Stimulated activated CD4-positive, alpha-beta T cell treated with anti-CD3 and anti-CD28 coated beads, Interleukin-1b, Interleukin-23, amount 100 ng/mL, for 1 hour (primary cell): ENCODE measurements at places on chromosomes 6 and 20.

GRCh38 chr20:38143238-38143645 lies 21.8 kb downstream of the TGM2 start:
- no peak for DNase-seq

GRCh38 chr6:52086741-52087140 lies 672 bp downstream of the PKHD1 start:
- no peak for DNase-seq

DNA sequence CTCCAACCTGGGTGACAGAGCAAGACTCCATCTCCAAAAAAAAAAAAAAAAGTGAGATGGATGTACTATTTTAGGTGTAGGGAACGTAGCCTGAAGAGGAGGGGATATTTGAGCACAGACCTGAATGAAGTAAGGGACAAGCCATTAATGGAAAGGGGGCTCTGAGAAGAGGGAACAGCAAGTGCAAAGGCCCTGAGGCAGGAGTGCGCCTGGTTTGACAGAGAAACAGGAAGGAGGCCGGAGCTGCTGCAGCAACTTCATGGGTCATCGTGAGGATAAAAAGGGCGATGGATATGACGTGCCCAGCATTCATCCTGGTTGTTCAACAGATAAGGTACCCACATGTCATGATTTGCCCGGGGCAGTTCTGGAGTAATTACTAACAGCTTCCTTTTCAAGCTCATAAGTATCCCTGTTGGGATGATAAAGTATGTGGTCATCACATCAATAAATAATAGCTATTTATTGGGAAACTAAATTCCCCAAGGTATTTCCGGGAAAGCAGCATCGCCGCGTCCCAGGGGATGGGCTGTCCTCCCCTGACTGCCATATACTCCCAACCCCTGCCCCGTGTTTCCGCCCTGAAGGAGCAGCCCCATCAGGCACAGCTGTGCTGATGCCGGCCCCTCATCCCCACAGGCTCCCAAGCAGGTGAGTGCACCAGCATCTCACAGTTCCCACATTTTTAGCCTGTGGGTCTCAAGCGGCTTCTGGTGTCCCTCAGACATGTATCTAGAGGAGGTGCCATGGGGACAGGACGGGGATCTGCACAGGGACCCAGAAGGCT lies 43.4 kb downstream of the DLGAP4 start:
- no peak for DNase-seq

DNA sequence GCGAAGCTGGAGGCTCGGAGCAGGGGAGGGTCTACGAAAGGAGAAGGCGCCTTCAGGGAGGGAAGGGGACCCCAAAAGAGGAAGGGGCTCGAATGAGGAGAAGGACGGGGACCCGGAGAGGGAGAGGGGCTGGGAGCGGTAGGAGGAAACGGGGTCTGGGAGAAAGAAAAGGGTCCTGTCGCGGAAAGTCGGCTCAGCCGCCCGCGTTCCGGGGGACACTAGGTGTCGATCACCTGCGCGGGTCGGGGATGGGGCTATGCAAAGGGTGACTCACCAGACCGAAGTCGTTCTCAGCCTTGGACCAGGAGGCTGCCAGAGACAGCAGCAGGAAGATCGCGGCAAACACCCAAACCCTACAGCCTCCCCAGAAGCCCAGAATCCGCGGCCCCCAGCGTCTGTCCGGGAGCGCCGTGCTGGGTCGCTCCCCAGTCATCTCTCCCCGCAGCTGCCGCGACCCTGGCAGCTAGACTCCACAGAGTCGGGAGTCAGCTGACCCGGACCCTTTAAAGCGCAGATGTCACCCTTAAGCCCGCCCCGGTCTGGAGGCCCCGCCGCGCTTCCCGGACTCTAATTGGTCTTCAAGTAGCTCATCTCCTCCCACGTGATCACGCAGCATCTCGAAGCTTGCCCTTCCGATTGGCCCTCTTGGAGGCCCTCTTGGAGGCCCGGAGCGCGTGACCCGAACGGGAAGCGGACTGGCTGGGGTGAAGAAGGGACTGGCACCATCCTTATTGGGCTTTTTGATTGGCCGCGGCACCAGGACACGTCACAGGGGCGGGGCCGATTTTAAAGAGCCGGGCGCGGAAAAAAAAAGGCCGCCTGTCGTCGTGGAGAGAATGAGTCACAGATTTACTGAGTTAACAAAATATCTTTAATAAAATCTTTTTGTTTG lies at the start of gene NEU1:
NEU1 (minus strand) TSS at position 478 of the 892 bp plus-strand sequence; CDS start at position 433, 45 bp downstream.
- DNase-seq = peak; percentile 99

GRCh38 chr6:140845701-140846100 lies 1287.0 kb upstream of the GJE1 start:
- no peak for DNase-seq

DNA sequence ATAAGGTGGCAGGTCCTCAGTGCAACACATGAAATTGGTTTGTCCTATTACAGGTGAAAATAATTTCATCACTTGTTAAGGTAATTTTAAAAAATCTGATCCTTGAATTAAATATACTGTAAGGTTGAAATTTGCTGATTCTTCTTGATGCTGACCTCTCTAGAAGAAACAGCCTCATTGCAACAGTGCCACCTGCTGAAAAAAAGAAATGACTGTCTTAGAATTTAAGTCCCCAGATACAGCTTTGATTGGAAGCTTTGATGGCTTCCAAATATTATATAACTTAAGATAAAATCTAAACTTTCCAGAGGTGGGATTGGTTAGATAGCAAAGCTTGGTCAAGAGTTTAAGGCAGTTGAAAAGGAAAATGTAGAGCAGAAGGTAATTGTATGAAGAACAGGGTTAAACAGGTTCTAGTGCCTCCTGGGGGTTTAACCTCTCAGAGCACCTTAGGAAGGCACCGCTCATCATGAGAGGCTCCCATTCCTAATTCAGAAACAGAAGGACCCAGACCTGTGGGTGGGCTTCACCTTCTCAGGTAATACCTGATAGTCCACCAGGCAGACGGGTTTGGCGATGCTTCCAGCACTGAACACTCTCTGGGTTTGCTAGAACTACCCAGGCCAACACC lies 401.0 kb downstream of the PAX1 start:
- DNase-seq = no peak
